ENCODE measurements at places on chromosomes 3 and 15.

DNA sequence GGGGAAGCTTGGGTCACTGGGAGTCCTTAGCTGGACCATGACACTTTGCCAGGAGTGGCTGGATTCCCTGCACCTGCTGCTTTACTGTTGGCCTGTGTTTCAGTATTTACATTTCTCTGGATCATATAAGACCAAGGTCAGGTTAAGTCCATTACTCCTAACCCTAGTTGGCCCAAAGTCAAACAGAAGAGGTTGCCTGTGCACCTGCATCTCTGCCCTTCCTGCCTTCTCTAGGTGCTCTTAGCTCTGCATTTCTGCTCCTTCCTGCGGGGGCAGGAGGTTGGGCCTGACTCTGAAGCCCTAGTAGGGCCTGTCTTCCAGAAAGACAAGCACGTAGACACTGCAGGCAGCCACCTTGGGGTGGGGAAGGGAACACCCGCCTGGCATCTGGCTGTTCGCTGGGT is 124.3 kb downstream of the RPLP1 start:
- no peak for DNase-seq

- DNase-seq = no peak
Measured at GRCh38 chr3:64199932-64200331, 25.3 kb downstream of the PRICKLE2 start.

GRCh38 chr3:131796111-131796510 is 238.7 kb downstream of the CPNE4 start:
- DNase-seq = no peak

DNA sequence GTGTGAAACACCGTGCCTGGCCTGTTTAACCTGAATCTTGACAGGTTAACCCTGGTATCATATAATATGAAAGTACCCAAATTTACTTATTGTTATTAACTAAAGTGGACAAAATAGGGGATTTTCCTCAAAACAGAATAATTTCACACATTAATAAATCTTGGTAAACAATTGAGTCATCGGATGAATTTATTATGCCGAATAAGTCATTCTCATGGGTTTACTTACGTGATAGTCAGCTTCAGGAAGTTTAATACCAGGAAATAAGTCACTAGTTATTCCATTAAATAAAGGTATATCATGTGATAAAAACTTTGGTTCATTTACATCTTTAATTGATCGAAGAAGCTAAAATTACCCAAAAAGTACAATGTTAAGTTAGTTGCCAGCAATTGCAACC is 99.7 kb downstream of the DNAH12 start:
- DNase-seq = no peak

GRCh38 chr3:12507591-12508281 is 23.5 kb downstream of the TSEN2 start:
- DNase-seq = no peak

DNA sequence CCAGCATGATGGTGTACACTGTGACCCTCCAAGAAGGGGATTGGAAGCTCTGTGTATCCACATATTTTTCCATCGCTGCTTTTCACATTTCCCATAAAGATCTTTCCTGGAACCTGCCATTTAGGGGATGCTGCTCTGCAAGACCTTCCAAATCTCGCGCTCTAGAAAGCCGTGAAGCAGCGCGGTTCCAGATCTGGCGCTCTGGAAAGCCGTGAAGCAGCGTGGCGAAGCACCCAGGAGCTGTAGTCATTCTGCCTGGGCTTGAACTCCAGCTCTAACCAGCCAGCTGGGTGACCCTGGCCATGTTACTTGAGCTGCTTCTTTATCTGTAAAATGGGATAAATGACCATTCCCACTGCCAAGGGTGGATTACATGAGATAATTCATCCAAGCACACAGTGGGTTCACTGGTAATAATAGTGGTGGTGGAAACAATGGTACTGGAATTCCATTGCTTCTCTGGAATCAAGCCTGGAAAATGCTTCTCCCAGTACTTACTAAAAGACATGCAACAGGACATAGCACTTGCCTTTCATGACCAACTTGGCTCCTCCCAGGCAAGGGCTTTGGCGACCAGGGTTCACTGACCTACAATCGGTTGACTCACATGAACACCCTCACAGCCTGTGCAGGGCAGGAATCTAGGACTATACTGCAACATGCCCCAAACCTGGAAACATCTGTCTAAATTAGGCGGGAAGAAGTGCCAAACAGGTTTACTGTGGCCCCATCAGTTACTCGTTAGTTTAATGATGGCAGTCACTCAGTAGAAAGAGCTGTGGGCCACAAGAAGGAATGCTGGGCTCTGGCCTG is 70.7 kb downstream of the XXYLT1 start:
- no peak for DNase-seq

- DNase-seq = no peak
Measured at GRCh38 chr3:177290633-177291032, 93.4 kb upstream of the TBL1XR1 start.

DNA sequence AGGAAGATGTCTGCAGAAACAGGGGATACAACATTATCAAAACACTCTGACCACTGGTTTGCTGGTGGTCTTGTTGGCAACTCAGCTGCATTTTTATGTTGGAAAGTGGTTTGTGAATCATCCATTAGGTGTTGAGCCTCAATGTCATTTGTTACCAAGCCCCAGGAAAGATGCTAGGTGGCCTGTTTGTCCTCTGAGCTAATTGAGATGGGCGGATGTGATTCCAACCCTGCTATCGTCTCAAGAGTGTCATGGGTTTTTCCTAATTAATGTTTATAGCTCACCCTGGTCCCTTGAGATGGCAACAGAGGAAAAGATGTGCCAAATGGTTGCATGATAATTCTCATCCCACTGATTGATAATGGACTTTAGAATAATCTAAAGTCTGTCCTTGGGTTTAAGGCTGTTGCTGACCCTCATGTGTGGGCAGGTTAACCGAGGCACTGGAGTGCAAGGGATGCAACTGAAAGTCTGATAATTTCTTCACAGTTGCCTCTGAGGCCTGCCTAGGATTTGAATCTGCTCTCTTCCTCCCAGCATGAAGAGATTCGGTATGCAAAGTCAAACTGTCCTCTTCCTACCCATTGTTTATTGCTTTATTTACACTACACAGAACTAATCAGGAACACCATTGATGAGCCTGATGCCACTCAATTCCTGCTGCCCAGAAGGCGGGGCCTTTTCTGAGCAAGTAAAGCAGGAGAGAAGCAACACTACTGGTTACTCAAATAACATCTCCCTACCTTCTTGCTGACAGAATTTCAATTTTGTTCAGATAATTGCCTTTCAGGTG is 166.2 kb upstream of the TBC1D5 start:
- DNase-seq = no peak

GRCh38 chr3:94063496-94064119 is 747 bp downstream of the NSUN3 start:
- DNase-seq = no peak

GRCh38 chr3:53149699-53150098 is 11.3 kb upstream of the PRKCD start:
- DNase-seq = no peak

- DNase-seq = no peak
Measured at GRCh38 chr3:63766261-63766660, 52.8 kb upstream of the C3orf49 start.

Measured in stimulated activated CD4-positive, alpha-beta T cell treated with anti-CD3 and anti-CD28 coated beads, Interleukin-4, amount 100 ng/mL, for 4 hours (primary cell).